ENCODE measurements at places on chromosomes 4 and X.
A peak's percentile ranks its signal among the peaks of the same experiment; 100 is the strongest.

DNA sequence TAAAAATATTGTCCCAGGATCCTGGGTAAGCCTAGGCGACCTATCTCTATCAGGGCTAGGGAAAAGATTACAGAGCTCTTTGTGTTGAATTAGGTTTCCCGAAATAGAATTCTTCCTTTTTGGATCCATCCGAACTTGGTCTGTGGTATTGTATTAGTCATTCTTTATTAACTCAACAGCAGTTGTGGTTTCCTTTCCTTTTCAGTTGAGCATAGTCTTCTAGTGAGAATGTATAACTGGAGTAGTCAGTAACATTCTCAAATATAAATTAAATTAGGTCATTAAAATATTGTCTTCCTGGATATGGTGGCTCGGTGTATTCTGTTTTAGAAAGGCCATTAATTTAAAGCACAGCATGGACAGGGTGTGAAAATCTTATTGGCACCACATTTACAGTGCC is 520.4 kb downstream of the NLGN4X start:
- DNase-seq = no peak

DNA sequence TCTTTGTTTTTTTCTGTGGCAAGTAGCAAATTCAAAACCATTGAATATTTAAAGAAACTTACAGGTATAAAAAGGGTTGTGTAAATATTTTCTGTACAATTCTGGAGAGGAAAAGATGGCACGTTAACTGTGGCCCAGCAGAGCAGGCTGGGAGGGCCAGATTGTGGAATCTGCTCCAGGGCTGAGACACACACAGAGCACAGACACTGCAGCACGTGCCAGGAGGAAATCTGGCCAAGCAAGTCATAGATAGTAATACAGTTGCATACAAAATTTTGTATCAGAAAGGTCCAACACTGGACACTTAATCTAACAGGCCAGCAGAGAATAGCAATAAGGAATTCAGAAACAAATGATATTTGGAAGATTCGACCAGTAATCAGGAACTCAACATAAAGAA is 763.7 kb downstream of the PDHA2 start:
- DNase-seq = no peak

GRCh38 chr4:26320538-26321372 is at the start of gene RBPJ:
Gene RBPJ, plus strand, starts transcription at chr4:26321014. Its CDS starts 15 bp downstream, at chr4:26321029.
- peak; percentile 73 for DNase-seq

DNA sequence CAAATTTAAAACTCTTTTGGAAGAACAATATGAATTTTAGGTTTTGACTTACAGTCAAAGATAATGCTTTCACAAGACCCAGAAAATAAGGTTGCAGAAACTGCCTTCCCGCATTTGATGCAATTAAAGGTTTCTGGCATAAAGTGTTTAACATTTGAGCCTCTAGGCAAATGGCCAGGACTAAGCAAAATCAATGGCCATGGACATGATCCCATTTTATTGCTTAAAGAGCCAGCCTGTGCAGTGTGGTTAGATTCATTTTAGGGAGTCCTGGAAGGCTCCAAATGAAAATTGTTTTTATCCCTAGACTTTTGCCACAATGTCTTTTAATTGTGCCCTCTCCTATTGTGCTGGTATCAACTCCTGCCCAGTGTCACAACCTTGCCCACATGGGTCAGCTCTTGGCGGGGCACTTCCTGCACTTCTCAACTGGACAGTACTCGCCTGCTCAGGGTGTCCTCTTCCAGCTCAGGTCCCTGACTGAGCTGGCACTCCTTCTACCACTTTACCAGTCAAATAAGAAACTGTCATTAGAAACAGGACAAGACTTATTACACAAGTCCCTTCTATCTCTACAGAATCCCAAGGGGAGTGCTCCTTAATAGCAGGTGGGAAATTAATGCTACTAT is 208.4 kb upstream of the NPY2R start:
- no peak for DNase-seq

GRCh38 chr4:180721356-180721755 is 1521.8 kb upstream of the TENM3 start:
- DNase-seq = no peak

DNA sequence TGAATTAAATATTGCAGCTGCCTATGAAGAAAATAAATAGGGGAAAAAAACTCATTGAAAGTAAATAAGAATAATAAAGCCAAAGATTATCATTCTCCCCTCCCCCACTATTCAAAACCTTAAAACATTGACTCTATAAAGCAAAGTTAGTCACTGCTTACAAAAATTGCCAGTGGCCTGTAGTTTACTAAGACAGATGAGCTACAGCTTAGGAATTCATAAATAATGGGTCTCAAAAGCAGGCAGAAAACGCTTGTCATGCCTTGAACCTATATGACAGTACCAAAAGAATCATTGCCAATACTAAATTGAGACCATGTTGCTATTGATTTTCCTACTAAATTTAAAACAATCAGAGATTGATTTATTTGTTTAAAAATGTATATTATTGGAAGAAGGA is 78.9 kb downstream of the SLC10A7 start:
- DNase-seq = no peak

DNA sequence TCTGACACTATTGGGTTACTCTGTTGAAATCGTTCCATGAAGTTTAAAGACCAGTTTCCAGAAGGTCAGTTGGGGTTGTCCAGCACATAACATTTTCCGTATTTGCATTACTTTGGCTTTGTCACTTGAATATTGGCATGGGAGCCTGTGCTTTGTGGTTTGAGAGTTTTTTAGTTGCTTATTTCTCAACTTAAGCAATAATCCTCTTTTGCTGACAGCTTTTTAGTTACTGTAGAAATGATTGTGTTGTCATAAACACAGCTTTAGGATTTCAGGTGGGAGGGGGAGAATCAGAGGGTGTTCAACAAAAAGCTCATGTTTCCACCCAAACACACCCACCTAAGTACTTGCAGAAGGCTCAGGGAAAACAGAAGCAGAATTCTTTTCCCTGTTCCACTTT is 210.7 kb upstream of the TLL1 start:
- DNase-seq = no peak

GRCh38 chr4:95105112-95105511 is 347.4 kb downstream of the BMPR1B start:
- DNase-seq = no peak

GRCh38 chr4:7328162-7328912 is 106.4 kb downstream of the PSAPL1 start:
- no peak for DNase-seq

- DNase-seq = no peak
These were observed 173.6 kb downstream of the AFAP1 start for GRCh38 chr4:7766086-7766485.

DNA sequence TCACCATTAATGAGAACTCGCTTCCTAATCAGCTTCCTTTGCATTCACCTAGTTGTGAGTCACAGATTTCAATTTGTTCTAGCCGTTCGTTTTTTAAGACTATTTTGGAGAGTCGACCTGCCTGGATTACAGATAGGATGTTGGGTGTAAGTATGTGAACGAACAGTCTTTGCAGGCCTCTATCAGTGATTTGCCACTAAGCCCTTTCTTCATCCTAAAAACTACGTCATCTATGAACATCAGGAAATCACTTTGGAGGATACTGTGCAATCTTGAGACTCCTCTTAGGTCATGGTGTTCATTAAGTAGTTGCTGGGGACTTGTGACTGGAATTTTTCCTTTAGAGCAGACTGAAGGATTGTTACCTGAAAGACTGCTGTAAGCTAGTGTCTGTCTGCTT is 1.1 kb downstream of the POLA1 start:
- DNase-seq = no peak

DNA sequence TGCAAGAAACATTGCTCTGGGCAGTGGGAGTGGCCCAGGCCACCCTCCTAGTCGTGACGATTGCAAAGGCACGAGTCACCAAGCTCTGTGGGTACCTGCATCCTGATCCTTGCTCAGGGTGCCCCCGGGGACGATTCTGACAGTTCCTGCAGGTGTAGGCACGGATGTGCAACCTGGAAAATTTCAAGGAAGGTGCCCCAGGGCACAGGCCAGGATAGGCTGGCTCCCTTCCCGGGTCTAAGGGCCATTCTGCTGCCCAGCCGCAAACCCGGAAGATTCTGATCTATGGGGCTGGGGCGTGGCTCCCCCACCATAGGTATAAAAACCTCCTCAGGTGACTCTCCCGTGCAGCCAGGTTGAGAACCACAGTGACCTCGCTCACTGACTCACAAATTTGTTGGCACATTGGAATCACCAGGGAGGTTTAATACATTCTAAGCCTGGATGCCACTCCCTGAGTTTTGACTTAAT is 228.5 kb downstream of the PTTG2 start:
- no peak for DNase-seq

- DNase-seq = no peak
These were observed 261.5 kb downstream of the SLC7A11 start for GRCh38 chr4:137980641-137981040.

GRCh38 chr4:8459867-8460445 is 19.4 kb downstream of the TRMT44 start:
- no peak for DNase-seq

- no peak for DNase-seq
These were observed 625.3 kb upstream of the HS3ST1 start for GRCh38 chr4:12053966-12054365.

GRCh38 chr4:89173336-89174090 is 62.2 kb downstream of the TIGD2 start:
- no peak for DNase-seq

GRCh38 chr4:6435010-6435409 is 37.4 kb downstream of the PPP2R2C start:
- no peak for DNase-seq
